ENCODE measurements at places on chromosomes 11 and 22.

- DNase-seq = no peak
Measured at GRCh38 chr11:520428-521176, 13.6 kb upstream of the RNH1 start.

- DNase-seq = no peak
Measured at GRCh38 chr11:121636081-121636799, 183.5 kb upstream of the SORL1-AS1 start.

GRCh38 chr11:123765601-123766000 lies 11.3 kb upstream of the OR6X1 start:
- no peak for DNase-seq

DNA sequence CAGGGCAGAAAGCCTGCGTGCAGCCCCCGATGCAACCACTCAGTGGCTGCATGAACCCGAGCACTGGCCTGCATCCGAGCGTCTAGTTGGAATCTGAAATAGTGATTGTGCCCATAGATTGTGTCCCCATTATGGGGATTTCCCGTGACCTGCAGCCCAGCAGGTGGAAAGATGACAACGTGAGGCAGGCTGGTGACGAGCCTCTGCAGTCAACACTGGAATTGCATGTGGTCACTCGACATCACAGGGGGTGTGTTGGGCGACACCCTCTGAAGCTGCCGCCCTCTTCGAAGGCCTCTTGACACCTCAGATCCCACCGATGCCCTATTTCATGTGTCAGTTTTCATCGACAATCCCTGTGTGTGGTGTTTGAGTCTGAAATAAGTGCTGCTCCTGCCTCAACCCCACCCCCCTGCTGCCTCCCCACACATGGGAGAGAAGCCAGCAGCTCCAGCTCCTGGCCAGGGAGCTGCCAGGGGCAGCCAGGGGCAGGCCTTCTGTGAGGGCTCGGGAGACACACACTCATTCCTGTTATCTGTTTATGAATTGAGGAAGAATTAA lies 172.0 kb upstream of the B3GAT1 start:
- no peak for DNase-seq

GRCh38 chr22:44108076-44108475 lies 72.6 kb upstream of the PARVG start:
- no peak for DNase-seq

- no peak for DNase-seq
Measured at GRCh38 chr11:105598371-105598770, 11.5 kb upstream of the GRIA4 start.

- no peak for DNase-seq
Measured at GRCh38 chr11:6648501-6648900, 7.1 kb downstream of the DCHS1 start.

DNA sequence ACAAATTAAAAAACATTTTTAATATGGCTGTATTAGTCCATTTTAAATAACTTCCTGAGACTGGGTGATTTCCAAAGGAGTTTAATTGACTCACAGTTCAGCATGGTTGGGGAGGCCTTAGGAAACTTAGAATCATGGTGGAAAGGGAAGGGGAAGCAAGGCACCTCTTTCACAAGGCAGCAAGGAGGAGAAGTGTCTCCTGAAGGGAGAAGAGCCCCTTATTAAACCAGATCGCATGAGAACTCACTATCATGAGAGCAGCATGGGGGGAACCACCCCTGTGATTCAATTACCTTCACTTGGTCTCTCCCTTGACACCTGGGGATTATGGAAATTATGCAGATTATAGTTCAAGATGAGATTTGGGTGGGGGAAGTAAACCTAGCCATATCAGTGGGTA lies 488.6 kb downstream of the ETS1 start:
- no peak for DNase-seq

- no peak for DNase-seq
Measured at GRCh38 chr11:109423466-109424190, 1.6 kb downstream of the C11orf87 start.

DNA sequence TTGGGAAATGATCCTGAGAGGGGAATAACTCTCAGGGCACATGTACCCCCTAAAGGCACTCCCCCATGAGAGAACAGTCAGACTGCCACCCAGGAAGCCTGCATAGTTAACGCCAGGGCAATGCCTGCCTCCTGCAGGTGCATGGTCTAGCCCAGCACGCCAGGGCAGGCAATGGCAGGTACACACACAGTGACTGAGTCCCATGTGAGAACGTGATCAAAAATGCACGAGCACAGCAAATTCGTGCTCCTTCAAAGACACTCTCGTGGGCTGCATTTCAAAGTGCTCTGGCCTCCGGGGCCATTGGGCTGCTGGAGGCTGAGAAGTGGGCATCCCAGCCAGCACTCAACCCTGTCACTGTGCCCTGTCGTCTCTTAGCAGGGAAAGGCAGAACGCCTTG lies 79.7 kb downstream of the SHANK2 start:
- DNase-seq = no peak

- DNase-seq = no peak
Measured at GRCh38 chr11:31601635-31602282, 92.2 kb downstream of the ELP4 start.

- DNase-seq = no peak
Measured at GRCh38 chr11:60864856-60865513, 2.4 kb upstream of the ZP1 start.

GRCh38 chr11:15473954-15474837 lies 359.5 kb downstream of the INSC start:
- no peak for DNase-seq

GRCh38 chr11:116787786-116788486 lies at the start of gene ZPR1:
TSS of gene ZPR1 (minus strand) at chr11:116788023. CDS start at chr11:116787990, 33 bp downstream.
- peak; percentile 79 for DNase-seq

GRCh38 chr11:76620489-76620888 lies 50.1 kb downstream of the LRRC32 start:
- DNase-seq = no peak

- DNase-seq = no peak
Measured at GRCh38 chr11:8066911-8067455, 14.0 kb upstream of the TUB start.

DNA sequence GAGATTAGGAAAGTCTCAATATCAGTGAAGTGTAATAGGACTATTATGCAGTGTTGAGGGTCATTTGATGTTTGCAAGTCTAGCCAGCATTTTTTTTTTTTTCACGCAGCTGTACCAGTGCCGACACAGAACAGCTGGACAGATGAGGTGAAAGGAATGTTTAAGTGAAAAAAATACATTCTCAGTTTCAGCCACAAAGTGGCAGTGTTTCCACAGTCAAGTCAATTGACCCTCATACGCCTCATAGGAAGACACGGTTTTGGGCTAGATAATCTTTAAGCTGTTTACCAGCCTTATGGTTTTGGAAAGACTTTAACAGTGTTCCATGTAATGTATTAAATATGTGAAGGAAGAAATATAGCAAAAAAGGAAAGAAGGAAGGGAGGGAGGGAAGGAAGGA lies 349.9 kb upstream of the ANO3 start:
- no peak for DNase-seq

DNA sequence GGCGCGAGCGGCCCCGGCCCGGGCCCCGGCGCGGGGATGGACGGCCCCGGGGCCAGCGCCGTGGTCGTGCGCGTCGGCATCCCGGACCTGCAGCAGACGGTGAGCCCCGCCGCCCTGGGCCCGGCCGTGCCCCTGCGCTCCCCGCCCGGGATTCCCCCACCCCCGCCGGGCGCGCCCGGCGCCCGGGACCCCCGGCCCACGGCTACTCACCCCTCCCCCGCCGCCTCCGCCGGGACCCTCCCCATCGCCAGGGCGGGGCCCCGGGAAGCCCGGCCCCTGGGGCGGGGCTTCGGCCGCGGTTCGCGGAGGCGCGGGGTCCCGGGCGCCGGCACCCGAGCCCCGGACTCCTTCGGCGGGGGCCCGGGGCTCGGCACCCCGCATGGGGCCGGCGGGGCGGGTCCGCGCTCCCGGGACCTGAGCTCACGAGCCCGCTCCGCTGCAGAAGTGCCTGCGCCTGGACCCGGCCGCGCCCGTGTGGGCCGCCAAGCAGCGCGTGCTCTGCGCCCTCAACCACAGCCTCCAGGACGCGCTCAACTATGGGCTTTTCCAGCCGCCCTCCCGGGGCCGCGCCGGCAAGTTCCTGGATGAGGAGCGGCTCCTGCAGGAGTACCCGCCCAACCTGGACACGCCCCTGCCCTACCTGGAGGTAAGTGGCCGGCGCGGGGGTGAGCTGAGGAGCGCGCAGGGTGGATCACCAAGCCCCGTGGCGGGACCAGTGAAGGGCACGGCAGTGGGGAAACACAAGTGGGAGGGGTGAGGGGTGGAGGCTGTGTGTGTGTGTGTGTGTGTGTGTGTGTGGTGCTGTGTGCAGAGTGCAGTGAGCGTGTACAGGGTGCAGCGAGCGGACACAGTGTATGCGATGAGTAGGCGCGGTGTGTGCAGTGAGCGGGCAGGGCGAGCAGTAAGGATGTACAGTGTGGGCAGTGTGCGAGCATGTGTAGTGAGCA lies 2.3 kb downstream of the SHANK3 start:
- DNase-seq = no peak

GRCh38 chr22:49951986-49952896 lies 8.3 kb upstream of the PIM3 start:
- no peak for DNase-seq

DNA sequence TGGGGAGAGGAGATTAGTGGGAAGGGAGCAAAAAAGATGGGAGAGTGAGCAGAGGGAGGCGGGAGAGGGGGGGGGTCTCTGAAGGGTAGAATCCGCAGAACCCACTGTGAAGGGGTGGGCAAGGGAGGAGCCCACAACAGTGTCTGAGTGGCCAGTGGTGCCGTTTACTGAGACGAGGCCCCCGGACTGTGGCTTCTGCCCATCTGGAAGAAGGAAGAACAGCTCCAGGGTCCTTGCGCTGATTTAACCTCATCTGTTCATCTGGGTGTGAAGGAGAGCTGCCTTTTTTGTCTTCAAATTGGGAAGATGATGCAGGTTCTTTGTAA lies 45.7 kb upstream of the ANO1 start:
- DNase-seq = no peak

DNA sequence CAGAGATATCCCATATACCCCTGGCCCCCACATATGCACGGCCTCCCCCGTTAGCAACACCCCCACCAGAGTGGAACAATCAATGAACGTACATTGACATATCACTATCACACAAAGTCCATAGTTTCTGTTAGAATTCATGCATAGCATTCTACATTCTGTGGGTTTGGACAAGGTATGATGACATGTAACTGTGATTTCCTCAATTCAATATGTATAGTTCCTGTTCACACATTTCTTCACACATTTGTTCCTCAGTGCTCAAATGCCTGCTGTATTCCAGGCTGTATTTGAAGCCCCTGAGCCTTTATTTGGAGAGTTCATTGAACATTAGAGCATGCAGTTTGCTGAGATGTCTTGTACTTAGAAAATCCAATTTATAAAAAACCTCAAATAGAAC lies 69.9 kb downstream of the PTPRJ start:
- DNase-seq = no peak

DNA sequence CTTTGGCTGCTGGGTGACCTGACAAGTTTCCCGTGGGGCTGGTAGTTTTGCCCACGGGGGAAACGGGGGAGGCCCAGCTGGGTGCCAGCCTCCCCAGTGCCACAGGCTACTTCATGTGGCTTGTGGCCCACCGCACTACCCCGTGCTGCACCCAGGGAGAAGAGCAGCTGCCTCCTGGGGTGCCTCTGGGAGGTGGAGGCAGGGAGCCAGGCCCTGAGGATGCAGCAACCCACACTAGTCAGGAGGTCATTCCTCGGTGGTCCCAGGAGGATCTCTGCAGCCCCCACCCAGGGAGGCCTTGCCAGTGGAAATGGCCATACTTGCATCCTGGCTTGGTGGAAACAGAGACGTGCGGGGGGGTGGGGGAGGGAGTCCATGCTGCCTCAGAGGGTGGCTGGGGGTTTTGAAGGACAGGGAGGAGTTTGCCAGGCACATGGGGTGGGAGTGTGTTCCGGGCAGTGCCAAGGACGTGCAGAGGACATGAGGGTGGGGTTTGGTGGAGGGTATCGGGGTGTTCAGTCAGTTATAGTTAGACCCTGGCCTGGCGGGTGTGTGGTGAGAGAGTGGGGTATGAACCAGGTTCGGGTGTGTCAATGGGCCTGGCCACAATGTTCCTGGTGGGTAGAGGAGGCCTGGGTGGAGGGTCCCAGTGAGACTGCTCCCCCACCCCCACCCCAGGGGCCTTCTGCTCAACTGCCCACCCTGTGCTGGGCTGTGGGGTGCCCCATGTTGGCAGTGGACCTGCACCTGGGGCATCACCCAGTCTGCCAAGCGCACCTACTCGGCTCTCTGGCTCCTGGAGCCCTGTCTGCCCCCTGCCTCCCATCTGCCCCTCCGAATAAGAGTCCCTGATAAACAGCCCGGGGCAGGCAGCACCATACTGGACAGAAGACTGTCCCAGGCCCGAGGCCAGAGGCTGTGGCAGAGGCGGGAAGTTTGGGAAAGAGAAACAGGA lies 3.8 kb downstream of the PIM3 start:
- no peak for DNase-seq

DNA sequence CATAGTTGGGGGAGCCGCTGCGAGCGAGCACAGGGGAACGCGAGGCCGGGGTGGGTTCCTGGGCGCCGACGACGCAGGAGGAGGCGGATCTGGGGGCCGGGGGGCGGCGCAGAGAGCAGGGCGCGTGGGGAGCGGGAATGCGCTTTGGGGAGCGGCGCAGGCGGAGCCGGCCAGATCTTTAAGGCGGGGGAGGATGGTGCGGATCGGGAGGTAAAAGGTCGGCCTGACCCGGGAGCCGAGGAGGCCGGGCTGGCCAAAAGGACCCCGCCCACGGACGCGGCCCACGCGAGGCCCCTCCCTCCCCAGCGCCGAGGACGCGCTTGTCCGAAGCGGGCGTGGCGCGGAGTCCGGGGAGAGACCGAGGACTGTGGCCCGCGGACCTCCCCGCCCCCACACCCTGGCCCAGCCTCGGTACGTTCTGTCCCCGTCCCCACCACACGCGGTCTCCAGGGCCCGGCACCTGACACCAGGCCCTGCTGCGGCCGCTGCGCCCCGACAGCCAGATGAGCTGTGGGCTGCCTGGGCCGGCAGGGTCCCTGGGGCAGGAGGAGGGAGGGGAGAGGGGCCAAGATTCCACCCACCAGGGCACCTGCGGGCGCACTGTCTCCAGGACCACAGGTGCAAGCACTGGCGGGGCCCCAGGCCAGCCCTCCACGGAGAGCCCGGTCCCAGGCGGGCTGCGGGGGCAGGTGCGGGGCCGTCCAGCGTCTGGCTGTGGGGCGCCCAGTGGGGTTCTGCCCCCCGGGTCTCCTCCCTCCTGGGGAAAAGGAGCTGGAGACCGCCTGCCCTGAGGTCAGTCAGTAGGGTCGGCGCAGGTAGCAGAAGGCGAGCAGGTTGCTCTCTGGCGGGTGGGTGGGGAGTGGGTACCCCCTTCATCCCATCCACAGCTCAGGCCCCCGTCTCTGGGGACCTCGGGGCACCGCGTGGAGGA lies 10.9 kb downstream of the PIM3 start:
- no peak for DNase-seq

GRCh38 chr11:42412590-42412989 lies 899.2 kb upstream of the API5 start:
- DNase-seq = no peak

GRCh38 chr11:13052130-13052571 lies 43.0 kb downstream of the RASSF10 start:
- no peak for DNase-seq

- no peak for DNase-seq
Measured at GRCh38 chr22:43127166-43127908, 15.9 kb downstream of the MCAT start.

- DNase-seq = no peak
Measured at GRCh38 chr11:112844517-112844916, 116.7 kb upstream of the NCAM1 start.

- no peak for DNase-seq
Measured at GRCh38 chr11:68370211-68371111, 58.1 kb downstream of the LRP5 start.

GRCh38 chr11:2444821-2445745 lies at the start of gene KCNQ1:
TSS of gene KCNQ1 (plus strand) at chr11:2445008. CDS start at chr11:2445099, 91 bp downstream.
- peak; percentile 48 for DNase-seq
